T-helper 22 cell (primary cell): ENCODE measurements at places on chromosomes 1 and 21.

DNA sequence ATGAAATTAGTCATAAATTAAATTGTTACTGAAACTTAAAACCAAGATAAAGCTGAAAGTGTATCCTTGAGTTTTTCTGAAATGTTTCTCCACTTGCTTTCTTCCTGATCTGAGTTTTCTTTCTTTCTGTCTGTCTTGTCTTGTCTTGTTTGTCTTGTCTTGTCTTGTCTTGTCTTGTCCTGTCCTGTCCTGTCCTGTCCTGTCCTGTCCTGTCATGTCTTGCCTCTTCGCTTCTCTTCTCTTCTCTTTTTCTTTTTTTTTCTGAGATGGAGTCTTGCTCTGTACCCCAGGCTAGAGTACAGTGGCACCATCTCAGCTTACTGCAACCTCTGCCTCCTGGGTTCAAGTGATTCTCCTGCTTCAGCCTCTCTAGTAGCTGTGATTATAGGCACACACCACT, 73.7 kb downstream of the ADGRL2 start:
- no peak for DNase-seq

DNA sequence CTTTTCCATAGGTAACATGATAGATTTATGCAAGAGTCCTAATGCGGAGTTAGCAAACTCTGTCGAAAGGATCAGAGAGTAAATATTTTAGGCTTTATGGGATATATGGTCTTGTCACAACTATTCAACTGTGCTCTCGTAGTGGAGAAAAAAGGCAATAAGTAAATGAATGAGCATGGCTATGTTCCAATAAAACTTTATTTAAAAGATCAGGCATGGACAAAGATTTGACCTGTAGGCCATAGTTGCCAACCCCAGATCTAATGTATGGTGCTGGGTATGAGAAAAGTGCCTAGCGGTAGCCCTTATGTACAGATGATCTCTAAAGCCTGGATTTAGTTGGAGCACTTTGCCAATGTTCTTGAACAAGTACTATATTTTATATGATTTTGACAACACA, 498.8 kb upstream of the C1orf87 start:
- no peak for DNase-seq

DNA sequence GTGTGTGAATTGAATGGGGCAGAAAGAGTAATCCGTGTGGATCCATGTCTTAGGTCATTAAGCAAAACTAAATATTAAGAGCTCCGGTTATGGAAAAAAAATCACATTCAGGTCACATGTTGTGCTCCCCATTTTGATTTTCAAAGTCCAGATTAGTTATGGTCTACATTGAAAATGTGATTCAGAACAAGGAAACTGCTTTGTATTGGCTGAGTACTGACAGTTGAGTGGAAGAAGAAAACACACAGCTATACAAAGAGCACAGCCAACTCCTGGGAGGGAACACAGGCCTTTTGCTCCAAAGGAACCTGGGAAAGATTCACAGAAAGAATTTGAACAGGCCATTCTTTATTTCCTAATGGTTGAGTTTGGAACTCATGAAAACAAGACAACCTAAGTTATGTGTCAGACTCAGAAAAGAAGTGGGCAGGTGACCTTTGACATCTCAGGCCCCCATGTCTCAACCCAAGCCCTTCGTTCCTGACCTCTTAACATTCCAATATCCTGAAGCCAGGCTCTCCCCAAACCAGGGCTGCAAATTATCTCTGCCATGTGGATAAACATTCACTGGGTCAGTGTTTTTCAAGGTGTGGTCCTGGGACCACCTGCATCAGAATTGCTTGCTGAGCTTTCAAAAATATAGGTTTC, 159.3 kb upstream of the LMO4 start:
- DNase-seq = no peak

- DNase-seq = no peak
These were observed 24.8 kb downstream of the S100A10 start for GRCh38 chr1:151968791-151969399.

DNA sequence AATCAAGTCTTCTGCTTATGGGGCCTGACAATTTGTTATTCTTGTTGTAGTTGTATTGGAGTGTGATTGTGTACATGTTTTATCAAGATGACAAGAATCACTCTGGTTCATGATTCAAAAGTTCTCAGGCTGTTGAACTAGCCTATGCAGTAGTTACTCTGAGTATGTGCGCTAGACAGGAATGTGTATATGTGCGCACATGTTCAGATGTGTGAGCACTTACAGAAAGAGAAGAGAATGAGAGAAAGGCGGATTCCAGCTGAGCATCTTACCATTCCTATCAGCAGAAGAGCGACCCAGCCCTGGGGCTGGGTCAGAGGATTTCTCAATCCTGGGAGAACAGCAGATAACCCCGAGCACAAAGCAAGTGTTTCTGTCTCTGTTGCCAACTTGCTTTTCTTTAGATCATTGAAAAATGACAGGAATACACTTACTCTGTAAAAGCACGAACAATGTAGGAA, 110.8 kb upstream of the HOOK1 start:
- DNase-seq = no peak

DNA sequence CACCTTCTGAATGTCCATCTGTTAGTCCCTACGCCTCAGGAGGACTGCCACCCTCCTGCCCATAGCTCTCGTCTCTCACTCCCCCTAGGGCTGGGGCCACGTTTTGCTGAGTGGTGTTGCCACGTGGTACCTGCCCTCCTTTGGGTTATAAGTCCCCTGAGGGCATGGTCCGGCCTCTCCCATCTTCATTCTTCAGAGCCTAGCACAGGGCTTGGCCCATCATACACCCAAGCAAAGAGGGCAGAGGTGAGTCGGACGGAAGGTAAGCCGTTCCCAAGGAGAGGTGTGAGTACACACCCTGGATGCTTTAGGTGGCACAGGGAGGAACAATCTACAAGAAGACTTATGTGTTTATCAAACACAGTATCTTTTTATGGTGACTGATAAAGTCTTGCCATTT, 10.9 kb downstream of the PADI2 start:
- no peak for DNase-seq

DNA sequence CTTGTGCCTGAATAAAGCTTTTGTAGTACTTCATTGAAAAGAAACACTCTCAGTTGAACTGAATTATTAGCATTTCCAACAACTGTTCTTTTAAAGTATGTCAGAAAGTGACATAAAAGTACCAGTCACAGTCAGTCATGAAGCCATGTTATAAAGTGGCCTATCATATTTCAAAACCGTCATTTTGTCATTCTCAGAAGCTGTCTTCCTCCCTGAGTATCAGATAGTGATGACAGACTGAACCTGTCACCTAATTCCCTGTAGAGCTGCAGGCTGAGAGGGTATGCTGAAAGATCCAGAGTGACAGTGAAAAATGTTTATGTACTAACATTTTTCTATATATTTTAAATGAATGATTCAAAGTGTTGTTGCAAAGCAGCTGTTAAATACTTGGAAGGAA, 1121.7 kb upstream of the PRMT6 start:
- no peak for DNase-seq

DNA sequence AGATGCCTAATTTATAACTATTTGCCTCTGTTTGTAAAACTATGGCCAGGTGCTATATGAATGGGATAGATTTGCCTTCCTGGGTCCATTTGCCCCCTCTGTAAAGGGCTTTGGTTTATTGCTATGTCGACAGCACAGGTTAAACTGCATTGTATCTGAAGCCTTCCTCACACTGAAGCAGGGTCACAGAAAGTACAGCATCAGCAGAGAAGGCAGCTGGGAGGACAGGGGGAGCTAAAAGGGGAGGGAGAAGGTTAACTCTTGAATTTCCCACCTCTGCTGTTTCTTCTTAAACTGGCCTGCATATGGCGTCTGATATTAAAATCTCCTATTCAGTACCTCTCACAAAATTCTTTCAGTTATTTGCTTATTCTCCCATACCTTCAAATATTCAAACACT, 297.4 kb downstream of the TM2D1 start:
- DNase-seq = no peak

DNA sequence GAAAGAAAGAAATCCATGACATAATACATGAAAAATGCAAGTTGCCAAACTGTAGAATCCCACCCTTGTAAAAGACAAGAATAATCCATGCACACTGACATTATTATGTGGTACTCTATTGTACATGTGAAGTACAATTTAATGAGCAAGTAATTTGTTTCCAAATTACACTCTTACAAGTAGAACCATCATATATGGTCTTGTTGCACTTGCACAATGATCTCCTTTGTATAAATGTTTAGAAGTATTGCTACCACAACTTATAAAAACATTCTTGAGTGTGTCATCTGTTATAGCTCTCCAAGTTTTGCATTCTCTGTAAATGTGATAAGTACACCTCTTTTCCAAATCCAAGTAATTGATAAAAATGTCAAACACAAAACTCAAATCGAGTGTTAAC, 29.1 kb upstream of the ZNF281 start:
- DNase-seq = no peak

DNA sequence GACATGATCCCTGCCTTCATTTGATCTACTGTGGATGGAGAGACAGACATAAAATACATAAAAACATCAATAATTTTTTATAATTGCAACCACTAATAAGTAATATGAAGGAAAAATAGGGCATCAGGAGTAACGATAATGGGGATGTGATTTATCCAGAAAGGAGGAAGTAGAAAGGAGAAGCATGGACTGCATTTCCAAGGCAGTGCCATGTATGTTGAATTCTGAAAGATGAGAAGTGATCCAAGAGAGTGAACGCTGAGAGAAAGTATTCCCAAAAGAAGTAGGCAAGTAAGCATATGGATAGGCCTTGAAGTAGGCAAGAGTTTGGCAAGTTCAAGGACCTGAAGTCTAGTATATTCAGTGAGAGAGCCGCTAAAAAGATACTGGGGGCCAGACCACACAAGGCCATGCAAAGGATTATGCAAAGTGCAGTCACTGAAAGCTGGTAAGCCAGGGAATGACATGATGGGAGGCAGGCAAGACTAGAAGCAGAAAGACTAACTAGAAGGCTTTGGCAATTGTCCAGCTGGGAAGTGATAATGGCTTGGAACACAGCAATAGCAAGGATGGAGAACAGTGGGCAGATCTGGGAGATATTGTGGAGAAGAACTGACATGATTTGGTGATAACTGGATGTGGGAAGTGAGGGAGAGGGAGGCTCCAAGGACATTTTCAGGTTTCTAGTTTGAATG, 85.9 kb downstream of the TM2D1 start:
- no peak for DNase-seq

DNA sequence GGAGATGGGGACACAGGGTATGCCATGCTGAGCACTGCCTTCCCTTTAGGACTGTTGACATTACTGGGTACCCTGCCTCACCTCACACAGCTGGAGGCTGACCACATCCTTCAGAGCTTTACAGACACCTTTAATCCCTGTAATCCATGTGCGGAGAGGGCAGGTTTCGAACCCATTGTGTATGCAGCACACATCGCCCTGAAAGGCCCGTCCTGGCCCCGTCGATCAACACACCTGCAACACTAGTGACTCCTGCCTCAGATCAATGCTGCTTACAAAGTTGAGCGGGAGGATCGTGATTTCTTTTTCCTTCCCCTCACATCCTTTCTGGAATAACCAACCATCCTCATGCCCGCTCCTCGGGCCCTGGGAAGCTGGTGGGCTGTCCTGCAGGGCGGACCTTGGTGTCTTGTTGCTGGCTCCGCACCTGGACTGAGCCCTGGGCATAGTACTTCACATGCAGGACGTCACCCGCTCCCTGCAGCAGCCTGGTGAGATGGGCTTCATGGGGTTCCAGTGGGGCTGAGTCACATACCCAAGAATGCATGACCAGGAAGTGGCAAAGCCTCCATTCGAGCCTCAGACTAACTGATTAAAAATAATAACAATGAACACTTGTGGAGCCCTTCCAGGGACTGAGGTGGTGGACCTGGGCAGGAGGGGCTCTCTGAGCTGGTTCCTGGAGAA, 403.6 kb downstream of the PTPRU start:
- DNase-seq = no peak

- DNase-seq = no peak
These were observed 84.3 kb downstream of the WDR64 start for GRCh38 chr1:241736387-241736786.

GRCh38 chr1:191699343-191699742, 458.9 kb upstream of the RGS18 start:
- no peak for DNase-seq

- no peak for DNase-seq
These were observed 51.5 kb downstream of the MAP3K7CL start for GRCh38 chr21:29181799-29182470.

DNA sequence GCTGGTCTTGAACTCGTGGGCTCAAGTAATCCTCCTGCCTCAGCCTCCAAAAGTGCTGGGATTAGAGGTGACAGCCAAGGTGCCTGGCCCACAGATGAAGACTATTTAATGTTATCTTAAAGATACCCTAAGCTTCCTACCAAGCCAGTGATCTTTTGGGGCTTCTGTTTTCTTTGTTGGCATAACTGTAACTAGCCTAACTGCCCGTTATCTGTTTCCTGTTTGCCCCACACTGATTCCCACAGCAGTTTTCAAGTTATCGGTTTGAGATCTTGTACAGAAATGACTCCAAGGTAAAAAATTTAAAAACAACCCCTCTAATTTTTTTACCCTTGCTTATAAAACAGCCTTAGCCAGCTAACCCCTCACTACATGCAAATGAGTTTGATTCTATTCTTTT, 12.4 kb downstream of the SELL start:
- DNase-seq = no peak

- DNase-seq = no peak
These were observed 96.2 kb downstream of the LAMC2 start for GRCh38 chr1:183282101-183282855.

- DNase-seq = no peak
These were observed 6.3 kb downstream of the HTR1D start for GRCh38 chr1:23210963-23211362.

- no peak for DNase-seq
These were observed 23.1 kb upstream of the SLC27A3 start for GRCh38 chr1:153752072-153752471.

- DNase-seq = no peak
These were observed 1.6 kb downstream of the SLC44A3 start for GRCh38 chr1:94821636-94822305.

GRCh38 chr1:182259968-182260367, 131.6 kb downstream of the GLUL start:
- no peak for DNase-seq

DNA sequence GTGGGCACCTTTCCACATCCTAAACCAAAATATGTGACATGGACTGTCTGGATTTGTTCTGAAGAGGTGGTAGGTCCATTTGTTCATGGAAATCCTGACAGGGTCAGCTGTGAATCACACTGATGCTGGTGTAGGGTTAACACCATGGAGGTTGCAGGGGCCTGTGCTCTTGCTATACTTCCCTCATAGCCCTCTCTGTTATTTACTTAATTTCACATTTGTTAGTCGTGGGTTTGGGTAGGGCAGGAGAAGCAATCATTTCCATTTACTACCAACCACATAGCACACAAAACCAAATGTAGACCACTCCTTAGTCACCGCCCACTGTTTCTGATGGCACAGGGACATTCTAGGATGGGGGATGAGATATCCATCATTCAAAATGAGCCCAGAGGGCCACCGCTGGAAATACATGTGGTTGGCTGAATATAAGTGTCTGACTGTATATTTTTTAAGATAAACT, 61.8 kb upstream of the POU2F1 start:
- DNase-seq = no peak
